Hematopoietic multipotent progenitor cell treated with erythropoietin and hydrocortisone succinate and interleukin-3 and kit ligand, for 8 days (in vitro differentiated cells): ENCODE measurements at places on chromosomes 11 and 22.

DNA sequence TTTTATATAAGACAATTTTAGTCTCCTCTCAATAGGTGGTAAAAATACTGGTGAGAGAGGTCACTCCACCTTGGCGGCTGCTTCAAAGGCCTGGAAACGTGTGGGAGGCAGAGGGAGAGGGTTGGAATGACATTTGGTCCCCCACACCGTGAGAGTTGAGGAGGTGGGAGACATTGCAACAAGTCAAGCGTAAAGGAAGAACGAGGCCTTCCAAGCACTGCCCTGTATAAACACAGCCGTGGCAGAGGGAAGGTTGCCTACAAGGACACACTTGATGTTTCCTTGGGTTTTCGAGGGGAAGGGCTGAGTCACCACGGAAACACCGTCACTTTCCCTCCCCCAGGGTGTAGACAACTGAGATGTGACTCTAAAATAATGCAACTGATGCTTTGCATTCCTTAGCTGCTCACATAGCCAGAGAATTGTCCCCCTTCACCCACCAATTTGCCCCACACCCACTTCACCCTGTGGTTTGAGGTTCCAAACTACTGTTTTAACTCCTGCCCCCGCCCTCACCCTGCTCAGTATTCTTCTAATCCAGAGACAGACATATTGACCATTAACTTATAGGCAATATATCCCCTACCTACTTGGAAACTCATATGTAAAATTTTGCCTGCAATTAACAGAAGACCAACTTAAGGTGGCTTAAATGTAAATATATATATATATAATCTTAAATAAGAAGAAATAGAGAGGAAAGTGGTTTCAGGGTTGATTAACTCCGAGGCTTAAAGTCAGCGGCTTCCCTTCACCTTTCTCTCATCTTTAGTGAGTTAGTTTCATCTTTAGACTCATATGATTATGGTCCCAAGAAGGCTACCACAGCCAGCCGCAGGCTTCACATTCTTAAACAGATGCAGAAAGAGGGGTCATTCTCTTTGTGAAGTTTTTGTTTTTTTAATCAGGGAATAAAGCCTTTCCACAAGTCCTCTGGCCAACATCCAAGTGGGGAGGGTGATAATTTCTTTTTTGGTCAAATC is 54.1 kb upstream of the BDNF start:
- DNase-seq = no peak

GRCh38 chr11:21180182-21180581 is 510.8 kb downstream of the NELL1 start:
- no peak for DNase-seq

GRCh38 chr11:9990221-9990973 is 303.6 kb downstream of the SBF2 start:
- no peak for DNase-seq

DNA sequence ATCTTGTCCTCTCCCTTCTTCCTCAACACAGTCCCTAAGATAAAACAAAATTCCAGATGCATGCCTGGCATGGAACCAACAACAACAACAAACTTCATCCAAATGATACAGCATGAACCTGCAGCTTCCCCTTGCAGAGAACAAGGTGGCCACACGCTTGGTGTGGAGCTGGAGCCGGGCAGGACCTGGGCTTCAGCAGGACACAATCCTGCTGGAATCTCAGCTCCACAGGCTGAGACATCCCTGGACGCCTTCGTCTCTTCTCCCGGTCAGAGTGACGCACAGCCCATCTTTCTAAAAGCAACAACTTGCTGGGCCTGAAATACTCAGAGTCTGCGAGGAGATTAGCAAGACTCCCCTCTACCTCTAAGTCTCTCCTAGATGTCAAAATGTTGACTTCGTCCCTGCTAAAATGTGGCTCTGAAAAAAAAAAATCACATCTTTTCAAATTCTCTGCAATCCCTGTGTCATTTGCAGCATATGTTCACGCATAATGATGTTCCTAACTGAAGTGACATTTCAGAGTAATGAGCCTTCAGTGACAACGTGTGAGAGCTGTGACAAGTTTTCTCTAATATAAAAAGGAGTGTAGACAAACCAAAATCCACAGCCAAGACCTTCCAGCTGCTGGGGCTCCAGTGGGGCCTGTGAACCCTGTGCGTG is 1232.3 kb downstream of the TBC1D22A start:
- DNase-seq = no peak

- no peak for DNase-seq
Measured at GRCh38 chr11:104823657-104824056, 74.6 kb downstream of the CASP12 start.

DNA sequence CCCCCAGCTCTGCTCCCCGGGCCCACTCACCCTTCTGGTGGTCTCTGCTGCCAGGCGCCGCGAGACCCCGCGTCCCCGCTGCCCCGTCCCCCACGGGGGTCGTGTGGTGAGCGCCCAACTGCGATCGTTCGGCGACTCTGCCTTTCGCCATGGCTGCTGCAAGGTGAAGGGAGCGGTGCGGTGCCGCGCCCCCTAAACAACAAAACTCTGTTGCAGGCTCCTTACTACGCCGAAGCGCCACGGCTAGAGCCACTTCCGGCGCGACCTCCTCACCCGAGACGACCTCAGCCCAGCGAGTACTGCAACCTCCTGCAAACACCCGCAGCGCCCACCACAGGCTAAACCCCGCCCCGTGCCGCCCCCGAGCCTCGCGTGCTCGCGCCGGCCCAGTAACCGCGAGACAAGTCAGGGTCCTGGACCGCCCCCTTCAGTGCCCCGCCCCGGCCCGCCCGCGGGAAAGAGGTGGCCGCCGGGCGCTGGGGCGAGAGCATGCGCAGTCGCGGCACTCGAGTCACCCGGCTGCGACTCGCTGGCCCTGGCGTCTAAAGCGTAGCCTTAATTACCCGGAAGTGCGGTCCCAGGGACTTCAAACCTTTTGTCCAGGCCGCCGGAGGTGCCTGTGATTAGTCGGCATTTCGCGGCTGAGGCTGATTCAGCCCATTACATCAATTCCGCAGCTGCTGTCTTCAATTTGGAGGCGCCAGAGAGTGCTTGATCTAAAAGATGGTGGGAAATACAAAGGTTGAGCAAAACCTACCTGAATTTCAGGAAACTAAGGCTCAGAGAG is at the start of gene TMEM41B:
TSS of gene TMEM41B (minus strand) at position 303 of the 787 bp plus-strand sequence. CDS start at position 151, 152 bp downstream.
- DNase-seq = peak; percentile 99

GRCh38 chr22:42470366-42471082 is 38.3 kb upstream of the NFAM1 start:
- DNase-seq = no peak

DNA sequence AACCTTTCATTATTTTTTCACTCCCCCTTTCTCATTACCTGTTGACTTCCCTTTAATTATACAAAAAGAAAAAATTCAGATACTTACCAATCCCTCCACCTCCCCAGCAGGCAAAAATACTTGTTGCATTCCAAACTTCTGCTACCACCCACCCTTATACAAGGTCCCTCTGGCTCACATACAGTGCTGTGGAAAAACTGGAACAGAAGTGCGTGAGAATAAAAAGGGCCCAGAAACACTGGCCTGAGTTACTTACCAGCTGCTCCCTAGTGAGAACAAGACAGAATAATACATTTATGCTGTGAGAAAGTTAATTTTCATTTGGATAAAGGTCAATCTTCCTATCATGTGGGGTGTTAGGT is 46.9 kb upstream of the RAPSN start:
- no peak for DNase-seq

DNA sequence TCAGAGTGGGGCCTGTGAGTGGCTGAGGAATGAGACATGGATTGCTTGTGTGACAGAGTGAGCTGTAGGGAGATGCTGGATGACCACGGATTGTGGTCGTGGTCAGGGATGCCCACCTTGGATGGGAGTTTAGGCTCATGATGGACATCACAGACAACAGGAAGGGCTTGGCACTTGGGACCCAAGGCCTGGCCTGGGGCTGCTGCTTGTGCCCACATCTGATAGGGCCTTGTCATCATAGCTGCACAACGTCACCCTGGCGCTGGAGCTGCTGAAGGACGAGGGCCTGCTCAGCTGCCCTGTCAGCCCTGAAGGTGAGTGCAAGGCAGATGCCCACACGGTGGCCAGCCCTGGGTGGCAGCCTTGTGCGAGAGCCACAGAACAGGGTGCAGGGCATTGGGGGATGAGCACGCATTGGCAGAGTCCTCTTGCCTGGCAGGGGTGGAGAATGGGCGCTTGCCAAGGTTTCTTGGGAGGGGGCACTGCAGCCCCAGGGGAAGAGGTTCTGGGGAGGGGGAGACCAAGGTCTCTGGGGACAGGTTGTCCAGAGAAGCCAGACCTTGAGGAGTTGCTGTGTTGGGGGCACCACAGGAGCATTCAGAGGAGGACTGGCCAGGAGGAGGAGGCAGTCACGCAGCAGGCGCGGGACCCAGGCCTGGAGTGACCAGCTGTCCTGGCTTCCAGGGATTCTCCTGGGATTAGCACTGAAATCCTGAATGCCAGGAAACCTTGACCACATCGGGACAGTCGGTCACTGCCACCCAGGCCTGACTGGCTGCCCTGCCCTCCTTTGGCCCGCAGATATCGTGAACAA is 25.0 kb downstream of the PARVG start:
- no peak for DNase-seq

- no peak for DNase-seq
Measured at GRCh38 chr11:88288560-88288959, 49.0 kb downstream of the CTSC start.

GRCh38 chr11:19430346-19430745 is 189.6 kb upstream of the E2F8 start:
- DNase-seq = no peak

DNA sequence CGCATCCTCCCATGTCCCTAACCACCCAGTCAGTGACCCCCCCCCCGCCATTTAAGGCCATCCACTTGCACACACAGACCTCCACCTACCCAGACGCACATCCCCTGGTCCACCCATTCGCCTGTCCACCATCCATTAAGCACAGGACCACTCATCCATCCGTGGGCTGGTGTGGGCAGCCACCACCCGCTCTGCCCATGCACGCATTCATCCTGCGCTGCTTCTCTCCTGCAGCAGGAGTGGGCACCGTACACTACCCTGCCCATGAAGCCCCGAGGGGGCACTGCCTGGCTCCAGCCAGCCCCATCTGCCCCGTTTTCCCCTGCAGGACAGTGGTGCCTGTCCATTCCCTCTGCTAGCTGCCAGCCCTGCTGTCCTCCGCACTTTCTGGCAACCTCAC is 3.9 kb upstream of the SLC16A8 start:
- DNase-seq = no peak

DNA sequence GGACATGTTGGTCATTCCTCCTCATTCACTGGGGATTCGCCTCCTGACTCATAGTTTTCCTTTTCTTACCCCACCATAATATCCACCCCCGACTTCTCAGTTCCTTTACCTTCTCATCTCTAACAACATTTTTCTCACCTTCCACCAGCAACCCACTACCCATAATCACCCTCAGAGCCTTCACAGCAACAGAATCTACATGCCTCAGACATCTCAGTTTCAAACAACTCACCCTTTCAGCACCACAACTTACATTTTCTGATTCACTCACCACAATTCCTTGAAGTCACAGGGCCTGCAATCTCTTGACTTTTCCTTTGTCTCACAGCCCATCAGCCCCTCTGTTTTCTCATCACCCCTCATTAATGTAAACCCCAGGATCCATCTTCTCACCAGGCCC is 2.3 kb upstream of the MTNR1B start:
- DNase-seq = no peak

DNA sequence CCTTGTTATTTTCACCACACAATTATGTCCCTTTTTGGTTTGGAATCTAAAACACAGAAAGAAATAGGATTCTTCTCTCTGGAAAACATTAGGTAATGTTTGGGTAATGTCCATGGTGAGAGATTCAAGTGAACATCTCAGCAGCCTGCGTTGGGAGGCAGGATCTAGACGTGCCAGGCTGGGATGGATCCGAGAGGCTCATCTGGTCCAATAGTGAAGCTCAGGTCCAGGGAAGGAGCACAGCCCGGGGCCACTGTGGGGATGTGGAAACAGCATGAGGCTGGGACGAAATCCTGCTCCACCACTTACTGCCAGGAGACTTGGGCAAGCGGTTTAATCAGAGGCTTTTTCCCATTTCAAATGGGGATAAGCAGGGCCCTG is 109.9 kb downstream of the CSNK2A3 start:
- DNase-seq = no peak

- DNase-seq = no peak
Measured at GRCh38 chr11:66789097-66789890, 53.9 kb upstream of the RCE1 start.

- DNase-seq = peak; percentile 97
Measured at GRCh38 chr11:119084663-119085436, at the start of gene HMBS. Gene HMBS, plus strand, starts transcription at chr11:119084881. Its CDS starts 153 bp downstream, at chr11:119085034.

GRCh38 chr11:76589477-76589876 is 81.1 kb downstream of the LRRC32 start:
- DNase-seq = no peak

GRCh38 chr22:44399906-44400762 is 87.4 kb upstream of the SHISAL1 start:
- DNase-seq = no peak

DNA sequence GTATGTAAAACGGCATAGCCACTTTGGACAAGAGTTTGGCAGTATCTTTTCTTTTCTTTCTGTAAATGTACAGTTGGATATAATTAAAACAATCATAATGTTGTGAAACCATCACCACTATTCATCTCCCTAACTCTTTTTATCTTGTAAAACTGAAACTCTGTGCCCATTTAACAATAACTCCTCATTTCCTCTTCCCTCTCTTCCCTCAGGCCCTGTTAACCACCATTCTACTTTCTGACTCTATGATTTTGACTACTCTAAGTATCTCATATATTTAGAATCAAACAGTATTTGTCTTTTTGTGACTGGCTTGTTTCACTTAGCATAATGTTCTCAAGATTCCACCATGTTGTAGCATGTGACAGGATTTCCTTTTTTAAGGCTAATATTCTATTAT is 10.2 kb downstream of the SCUBE2 start:
- no peak for DNase-seq

DNA sequence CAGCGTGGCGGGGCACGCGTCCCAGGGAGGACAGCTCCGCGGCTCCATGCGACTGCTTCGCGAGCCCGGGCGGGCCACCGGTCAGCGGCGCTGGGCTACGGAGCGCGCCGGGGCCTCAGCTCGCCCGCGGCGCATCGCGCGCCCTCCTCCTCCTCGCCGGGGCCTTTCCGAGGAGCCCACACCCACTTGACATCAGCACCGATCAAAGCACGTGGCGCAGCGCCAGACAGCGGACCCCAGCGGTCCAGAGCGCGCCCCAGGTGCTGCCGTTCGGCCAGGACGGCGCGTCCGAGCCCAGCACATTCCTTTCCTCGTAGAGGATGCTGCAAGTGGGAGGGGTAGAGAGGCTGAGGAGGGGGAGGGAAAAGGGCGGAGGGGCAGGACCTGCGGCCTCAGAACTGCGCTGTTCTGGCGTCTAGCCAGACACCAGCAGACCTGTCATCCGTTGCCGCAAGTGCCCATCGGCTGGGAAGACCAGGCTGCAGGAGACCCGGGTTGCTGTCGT is 88.6 kb downstream of the PLEKHA7 start:
- peak; percentile 38 for DNase-seq

DNA sequence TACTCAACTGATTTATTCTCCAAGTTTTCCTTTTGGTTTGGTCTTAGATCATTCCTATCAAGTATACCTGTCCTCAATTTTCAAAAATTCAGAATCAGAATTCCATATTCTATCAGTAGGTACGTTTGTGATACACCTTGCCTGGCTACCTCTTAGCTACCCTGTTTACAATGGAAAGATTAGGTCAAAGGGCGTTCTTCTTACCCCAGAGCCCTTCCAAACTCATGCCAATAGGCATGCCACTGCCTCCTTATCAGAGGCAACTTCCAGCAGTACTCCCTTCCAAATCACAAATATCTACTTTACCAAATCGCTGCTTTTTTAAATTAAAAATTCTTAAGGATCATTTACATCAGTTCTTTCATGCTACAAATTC is 1.0 kb downstream of the PATL1 start:
- no peak for DNase-seq

- DNase-seq = peak; percentile 99
Measured at GRCh38 chr22:39519681-39520225, 609 bp upstream of the ATF4 start.
